H9 (cell line): ENCODE measurements at places on chromosomes 16 and 17. TPM values are rescaled to one million over a fixed set of nuclear protein-coding genes. Genes with fewer than 3 reads are reported as not detected.
A peak's percentile ranks its signal among the peaks of the same experiment; 100 is the strongest.

DNA sequence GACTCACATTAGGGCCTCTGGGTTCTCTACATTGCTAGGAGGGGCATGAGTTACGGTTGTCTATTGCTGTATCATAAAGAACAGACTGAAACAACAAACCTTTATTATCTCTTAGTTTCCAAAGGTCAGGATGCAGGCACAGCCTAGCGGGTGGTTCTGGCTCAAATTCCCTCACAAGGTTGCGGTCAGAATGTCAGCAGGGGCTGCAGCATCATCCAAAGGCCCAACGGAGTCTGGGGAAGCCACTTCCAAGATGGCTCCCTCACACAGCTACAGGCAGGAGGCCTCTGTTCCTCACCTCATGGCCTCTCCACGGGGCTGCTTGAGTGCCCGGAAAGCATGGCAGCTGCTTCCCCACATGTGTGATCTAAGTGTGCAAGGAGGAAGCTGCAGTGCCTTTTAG, 29.6 kb upstream of the ZFPM1 start:
- no peaks in the 10 kb centered on the region for H3K27me3 ChIP-seq
- H3K4me3 ChIP-seq = no peak overlapping the region
- no peak for DNase-seq
- H3K4me1 ChIP-seq = no peaks in the 10 kb centered on the region
- H3K27ac ChIP-seq = no peak overlapping the region

- no peaks in the 10 kb centered on the region for H3K27me3 ChIP-seq
- H3K4me1 ChIP-seq = no peaks in the 10 kb centered on the region
- no peak overlapping the region for H3K4me3 ChIP-seq
- DNase-seq = no peak
- no peaks in the 10 kb centered on the region for H3K36me3 ChIP-seq
- H3K27ac ChIP-seq = no peak overlapping the region
Observed at GRCh38 chr16:1066584-1067172, 5.9 kb upstream of the SSTR5 start.

GRCh38 chr16:79283578-79283977, 317.0 kb downstream of the MAF start:
- H3K4me3 ChIP-seq = no peak overlapping the region
- no peaks in the 10 kb centered on the region for H3K27me3 ChIP-seq
- DNase-seq = no peak
- H3K36me3 ChIP-seq = no peaks in the 10 kb centered on the region
- peaks cover 5% of the 10 kb centered on the region for H3K4me1 ChIP-seq

DNA sequence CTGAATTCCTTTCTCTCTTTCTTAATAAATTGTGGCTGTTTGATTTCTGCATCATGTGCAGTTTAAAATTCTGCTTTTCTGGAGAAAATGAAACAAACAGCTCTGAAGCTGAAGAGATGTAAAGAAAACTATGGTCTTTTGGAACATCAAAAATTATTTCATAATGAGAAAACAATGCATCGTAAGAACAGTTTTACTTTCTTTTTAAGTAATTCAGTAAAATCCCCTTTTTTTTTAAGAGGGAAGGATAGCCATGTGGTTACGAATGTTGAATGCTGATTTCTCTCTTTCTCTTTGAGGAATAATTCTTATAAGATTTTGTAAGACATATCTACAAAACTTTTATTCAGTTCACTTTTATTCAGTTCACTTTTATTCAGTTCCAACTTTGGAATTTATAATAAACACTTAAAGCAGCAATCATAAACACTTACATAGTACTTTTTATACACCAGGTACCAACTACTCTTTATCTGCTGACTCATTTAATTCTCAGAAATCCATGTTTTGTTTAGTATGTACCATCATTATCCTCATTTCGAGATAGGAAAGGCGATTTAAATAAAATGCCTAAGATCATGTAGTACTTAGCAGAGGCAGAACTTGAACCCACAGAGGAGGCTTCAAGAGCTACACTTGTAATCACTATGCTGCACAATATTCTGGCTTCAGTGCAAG, 26.6 kb downstream of the CNTNAP4 start:
- no peak for DNase-seq
- no peaks in the 10 kb centered on the region for H3K27me3 ChIP-seq
- no peak overlapping the region for H3K27ac ChIP-seq
- no peaks in the 10 kb centered on the region; the same call in 1 of the 2 replicates for H3K4me1 ChIP-seq

- H3K27me3 ChIP-seq = no peaks in the 10 kb centered on the region
- no peaks in the 10 kb centered on the region for H3K4me1 ChIP-seq
- no peak overlapping the region for H3K4me3 ChIP-seq
- no peak overlapping the region for H3K27ac ChIP-seq
- no peaks in the 10 kb centered on the region for H3K36me3 ChIP-seq
- peak; percentile 97 for DNase-seq
Observed at GRCh38 chr17:40862985-40863733, 3.9 kb downstream of the KRT12 start.

GRCh38 chr16:56530872-56531271, 11.0 kb upstream of the BBS2 start:
- no peaks in the 10 kb centered on the region for H3K27me3 ChIP-seq
- H3K27ac ChIP-seq = no peak overlapping the region
- H3K4me3 ChIP-seq = no peak overlapping the region
- H3K36me3 ChIP-seq = no peaks in the 10 kb centered on the region

DNA sequence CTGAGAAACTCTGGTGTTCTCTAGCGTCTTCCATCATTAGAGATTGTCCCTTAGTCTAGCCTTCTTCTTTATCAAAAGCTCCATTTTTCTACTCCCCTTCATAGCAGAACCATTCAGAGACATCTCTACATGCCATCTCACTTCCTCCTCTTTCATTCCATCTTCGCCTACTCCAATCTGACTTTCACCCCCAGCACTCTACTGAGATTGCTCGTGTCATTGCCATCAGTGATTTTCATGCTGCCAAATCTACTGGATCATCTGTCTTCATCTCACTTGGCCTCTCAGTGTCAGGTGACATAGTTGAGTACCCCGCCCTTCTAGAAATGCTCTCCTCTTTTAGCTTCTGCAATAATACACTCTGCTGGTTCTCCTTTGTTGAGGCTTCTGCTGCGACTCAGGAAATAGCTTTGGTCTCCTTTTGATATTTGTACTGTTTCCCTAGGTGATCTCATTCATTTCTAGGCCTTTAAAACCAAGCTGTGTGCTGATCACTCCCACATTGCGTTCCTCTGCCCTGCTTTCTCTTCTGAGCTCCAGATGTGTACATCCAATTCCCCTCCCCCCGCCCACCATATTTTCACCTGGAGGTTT, 119.1 kb downstream of the FTO start:
- no peaks in the 10 kb centered on the region; the same call in 1 of the 2 replicates for H3K4me1 ChIP-seq
- no peak for DNase-seq
- H3K27ac ChIP-seq = no peak overlapping the region
- H3K36me3 ChIP-seq = peaks cover 7% of the 10 kb centered on the region; the same call in 1 of the 2 replicates
- H3K4me3 ChIP-seq = no peak overlapping the region

FA2H gene
- 25.1 and 26.6 TPM in 2 replicates for total RNA-seq

C17orf107 gene
- 4.0 and 4.4 TPM in 2 replicates for total RNA-seq

PYCARD gene
- 37.5 and 38.5 TPM in 2 replicates for total RNA-seq

NEUROD2 gene
- not detected in 2 replicates for total RNA-seq

TPSB2 gene
- total RNA-seq = not detected in 2 replicates

SNAI3 gene
- 3.2 and 3.7 TPM in 2 replicates for total RNA-seq

IL34 gene
- 4.2 and 4.4 TPM in 2 replicates for total RNA-seq
